Activated T-cell treated with anti-CD3 and anti-CD28 coated beads, Interleukin-2, amount 50 U/mL, for 4 hours (primary cell): ENCODE measurements at places on chromosomes 5 and 9. TPM values are rescaled to one million over a fixed set of nuclear protein-coding genes. Genes with fewer than 3 reads are reported as not detected.

DNA sequence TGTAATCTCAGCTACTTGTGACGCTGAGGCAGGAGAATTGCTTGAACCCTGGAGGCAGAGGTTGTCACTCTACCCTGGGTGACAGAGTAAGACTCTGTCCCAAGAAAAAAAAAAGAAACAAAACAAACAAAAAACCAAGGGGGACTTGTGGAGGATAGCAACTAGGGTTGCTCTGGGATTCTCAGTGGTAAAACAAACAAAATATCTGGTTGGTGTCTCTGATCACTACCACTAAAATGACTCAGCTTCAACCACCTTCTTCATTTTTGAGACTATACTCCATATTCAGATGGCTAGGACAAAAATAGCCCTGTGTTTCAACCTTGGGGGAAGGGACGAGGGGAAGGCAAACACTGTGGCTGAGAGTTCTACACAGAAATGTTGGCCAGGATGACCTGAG is 110.3 kb downstream of the ARRDC3 start:
- no peak for DNase-seq

DNA sequence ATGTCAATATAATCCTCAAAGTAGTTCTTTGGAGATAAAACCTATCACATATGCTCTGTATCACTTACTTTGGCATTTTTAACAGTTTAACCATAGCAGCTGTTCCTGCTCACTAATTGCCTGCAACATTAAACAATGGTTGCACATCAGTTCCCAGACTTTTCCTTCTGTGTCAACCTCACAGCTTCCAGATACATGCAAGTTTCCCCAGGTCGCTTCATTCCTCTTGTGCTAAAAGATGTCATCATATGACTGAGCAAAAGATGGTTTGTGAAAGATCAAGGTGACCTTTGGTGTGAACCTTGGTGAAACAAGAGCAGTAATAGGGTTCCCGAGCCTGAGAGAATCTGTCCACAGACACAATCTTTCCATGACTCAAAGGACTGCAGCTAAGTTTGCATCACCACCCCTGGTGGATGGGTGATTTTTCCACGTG is 500.4 kb upstream of the PAPPA start:
- no peak for DNase-seq

DNA sequence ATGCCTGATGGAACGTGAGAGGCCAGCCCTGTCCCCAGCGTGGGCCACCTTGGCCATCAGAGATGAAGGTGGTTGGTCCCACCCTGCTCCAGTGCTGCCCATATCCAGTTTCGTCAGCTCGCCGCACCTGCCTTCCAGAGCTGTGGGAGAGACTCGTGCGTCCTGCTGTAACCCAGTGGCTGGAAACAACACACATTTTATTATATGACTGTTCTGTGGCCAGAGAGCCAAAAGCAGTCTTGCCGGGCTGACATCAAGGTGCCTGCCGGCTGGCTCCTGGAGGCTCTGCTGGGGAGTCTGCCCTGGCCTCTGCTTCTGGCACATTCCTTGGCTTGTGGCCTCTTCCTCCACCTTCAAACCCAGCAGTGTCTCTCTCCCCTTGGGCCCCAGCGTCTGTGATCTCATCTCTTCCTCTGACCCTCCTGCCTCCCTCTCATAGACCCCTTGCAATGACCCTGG is 94.7 kb downstream of the RXRA start:
- no peak for DNase-seq

GRCh38 chr9:121026260-121026691 is 23.8 kb downstream of the C5 start:
- no peak for DNase-seq

GRCh38 chr5:102296178-102296817 is at the start of gene SLCO4C1:
TSS of gene SLCO4C1 (minus strand) at chr5:102296284. CDS start at chr5:102296262, 22 bp downstream.
- peak; percentile 71 for DNase-seq

GRCh38 chr5:111830333-111830732 is 73.3 kb upstream of the NREP start:
- no peak for DNase-seq

DNA sequence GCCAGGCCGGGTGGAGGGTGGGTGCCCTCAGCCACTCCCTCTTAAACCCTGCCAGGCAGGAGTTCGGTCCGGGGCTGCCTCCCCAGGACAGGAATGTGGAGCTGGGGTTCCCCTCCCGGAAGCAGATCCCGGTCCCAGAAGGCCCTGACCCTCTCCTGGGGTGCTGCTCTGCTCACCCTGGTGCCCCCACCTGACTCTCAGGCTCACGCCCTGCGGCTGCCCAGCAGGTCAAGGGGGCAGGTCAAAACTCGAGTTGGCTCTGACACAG is 3.7 kb upstream of the NRARP start:
- no peak for DNase-seq

DNA sequence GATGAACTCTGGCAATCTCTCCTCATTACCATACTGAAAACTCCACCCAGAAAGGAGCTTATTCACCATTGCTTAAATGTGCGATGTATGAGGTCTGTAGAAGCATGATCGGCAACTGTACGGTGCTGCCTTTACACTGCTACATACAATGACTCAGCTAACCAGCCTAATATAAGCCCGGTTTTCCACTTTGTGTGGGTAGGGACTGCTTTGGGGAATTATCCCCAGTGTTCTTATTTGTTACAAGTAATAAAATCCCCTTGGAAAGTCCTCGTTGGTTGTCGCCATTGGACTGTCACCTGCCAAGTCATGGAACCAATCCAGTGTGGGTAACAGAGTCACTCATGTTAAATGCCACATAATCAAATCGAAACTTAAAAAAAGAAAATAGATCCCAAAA is 23.5 kb upstream of the TENT2 start:
- DNase-seq = no peak

- DNase-seq = no peak
These were observed 33.3 kb upstream of the RAD23B start for GRCh38 chr9:107249665-107250285.

DNA sequence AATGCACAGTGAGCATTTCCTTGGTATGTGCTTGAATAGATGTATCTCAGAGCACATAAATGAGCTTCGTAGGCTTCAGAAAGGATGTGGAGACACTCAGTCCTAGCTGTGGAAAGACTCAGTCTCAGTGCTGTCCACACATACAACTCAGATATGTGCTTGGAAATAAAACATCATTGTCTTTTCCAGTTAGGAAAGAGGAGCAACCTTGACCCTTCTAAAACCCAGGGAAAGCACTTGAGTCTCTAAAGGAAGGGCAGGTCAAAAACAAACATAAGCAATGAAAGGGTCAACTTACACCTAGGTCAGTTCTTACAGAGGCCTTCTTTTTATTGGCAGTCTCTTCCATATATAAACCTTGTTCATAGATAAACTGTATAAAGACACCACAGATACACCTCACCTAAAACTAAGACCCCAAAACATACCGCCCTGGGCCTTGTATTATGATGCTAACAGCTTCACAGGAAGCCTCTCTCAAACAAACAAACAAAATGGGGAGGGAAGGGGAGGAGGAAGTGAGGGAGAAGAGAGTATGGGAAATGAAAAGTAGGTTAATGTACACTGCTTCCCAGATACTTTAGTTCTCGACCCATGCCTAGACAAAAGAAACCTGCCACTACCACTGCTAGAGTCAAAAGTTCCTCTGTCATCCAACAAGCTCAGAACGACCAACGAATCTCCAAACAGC is 114.4 kb downstream of the UBAP2 start:
- DNase-seq = no peak

The NRG2 gene
- 0.16 TPM for total RNA-seq

The CARD9 gene
- total RNA-seq = 1.4 TPM

The ADAMTS19 gene
- not detected for total RNA-seq

The ZNF879 gene
- total RNA-seq = 2.8 TPM

The ANKRD34B gene
- total RNA-seq = not detected

The BTNL8 gene
- not detected for total RNA-seq
